ENCODE measurements at places on chromosomes 2 and 18. TPM values are rescaled to one million over a fixed set of nuclear protein-coding genes. Genes with fewer than 3 reads are reported as not detected.

The FAM237A gene
- not detected for total RNA-seq

The SP140L gene
- total RNA-seq = 107 TPM

GRCh38 chr2:150471813-150472510, 15.5 kb downstream of the RND3 start:
- no peak for DNase-seq

- no peak for DNase-seq
These were observed 53.9 kb downstream of the ANKMY1 start for GRCh38 chr2:240503848-240504247.

DNA sequence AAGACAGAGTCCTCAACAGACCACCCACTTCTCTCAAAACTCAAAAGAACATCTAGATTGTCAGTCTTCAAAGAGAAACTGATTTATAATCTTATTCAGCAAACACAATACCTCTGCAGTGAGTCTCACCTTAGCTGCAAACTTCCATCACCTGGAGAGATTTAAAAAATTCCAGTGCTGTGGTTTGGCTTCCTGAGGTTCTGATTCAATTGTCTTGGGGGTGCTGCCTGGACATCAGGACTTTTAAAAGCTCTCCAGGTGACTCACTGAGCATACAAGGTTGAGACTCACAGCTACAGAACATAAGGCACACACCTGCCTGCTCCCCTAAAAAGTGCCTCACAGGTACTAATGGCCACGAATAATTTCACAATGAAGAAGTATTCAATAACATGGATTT, 40.3 kb downstream of the RNF152 start:
- DNase-seq = no peak

The SCYGR7 gene
- total RNA-seq = not detected

GRCh38 chr2:183148955-183149354, 24.7 kb downstream of the NUP35 start:
- DNase-seq = no peak

The CLEC4F gene
- not detected for total RNA-seq

- no peak for DNase-seq
These were observed 2.4 kb upstream of the ARHGEF4 start for GRCh38 chr2:130834091-130834930.

The NEU2 gene
- not detected for total RNA-seq

The TUBA3E gene
- not detected for total RNA-seq

DNA sequence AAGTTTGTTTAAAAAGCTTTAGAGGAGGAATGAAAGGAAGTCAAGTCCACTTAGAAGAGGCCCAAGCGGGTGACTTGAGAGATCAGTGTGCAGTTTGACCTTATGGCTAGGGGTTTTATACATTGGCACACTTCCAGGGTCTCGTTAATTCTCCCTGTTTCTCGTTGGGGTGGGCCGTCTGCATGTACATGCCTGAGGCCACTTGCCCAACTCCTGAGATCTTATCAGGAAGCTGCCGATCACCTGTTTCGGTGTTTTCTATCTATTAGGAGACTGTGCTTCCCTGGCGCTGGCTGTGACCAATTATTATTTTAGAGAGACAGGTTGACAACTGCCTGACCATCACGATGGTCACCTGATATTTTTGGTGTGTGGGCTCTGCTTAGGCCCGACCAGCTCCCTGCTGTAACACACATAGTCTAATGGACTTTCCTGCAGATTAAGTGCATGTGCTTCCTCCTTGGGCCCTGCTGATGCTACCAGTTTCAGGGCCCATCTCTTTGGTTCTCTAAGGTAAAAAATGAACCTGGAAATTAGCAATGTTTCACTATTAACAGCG, 31.0 kb upstream of the MSH6 start:
- DNase-seq = no peak

DNA sequence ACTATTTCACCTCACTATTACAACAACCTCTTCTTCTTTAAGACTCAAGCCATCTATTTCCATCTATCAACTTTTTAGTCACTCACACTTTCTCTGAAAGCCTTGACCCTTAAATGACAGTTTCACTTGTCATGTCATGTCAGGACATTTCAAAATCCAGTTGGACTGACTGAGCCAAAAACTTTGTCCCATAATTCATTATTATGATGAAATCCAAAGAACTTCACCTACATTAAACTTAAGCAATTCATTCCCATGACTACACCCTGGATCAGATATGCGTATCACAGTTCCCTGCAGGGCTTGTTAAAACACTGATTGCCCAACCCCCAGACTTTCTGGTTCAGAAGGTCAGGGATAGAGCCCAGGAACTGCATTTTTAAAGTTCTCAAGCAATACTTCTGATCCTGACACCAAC, 26.5 kb downstream of the LDAH start:
- no peak for DNase-seq

The SLC20A1 gene
- total RNA-seq = 105 TPM

The RAD51AP2 gene
- total RNA-seq = not detected

The ZSWIM2 gene
- not detected for total RNA-seq

DNA sequence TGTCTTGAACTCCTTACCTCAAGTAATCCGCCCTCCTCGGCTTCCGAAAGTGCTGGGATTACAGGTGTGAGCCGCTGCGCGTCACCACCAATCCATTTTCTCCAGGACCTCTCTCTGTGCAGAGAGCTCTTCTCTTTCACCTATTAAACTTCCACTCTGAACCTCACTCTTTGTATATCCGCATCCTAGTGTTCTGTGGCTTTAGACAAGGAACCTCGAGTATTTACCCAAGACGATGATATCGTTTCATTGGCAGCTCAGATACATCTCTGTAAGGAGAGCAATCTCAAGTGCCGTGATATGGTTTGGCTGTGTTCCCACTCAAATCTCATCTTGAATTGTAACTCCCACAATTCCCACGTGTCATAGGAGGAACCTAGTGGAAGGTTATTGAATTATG, 15.1 kb upstream of the WDR33 start:
- no peak for DNase-seq

The MSH6 gene
- total RNA-seq = 86.3 TPM

DNA sequence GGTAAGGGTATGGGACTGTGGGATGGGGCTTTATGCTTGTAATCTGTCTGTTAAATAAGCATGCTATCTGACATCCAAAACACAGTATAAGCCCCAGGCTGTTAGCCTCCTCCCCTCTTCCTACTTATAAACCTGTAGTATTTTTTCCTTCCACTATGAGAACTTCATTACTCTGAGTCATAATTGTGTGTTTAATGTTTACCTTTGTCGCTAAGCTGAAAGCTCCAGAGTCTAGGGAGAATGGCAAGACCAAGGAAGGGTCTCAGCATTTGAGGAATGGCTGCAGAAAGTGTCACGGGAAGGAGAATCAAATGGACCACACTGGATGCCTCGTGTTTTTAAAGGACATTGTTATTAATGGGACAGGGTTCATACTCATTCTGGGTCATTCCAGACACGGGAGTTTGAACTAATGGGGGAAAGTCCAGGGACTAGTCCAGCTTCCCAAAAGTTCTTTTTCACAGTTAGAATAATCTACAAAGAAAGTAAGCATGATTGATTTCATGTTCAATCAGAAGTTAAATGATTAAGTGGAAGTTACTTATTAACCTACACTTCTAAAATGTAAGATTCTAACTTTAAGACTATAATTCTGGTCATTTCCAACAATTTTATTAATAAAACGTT, 292.2 kb downstream of the AFF3 start:
- DNase-seq = no peak

DNA sequence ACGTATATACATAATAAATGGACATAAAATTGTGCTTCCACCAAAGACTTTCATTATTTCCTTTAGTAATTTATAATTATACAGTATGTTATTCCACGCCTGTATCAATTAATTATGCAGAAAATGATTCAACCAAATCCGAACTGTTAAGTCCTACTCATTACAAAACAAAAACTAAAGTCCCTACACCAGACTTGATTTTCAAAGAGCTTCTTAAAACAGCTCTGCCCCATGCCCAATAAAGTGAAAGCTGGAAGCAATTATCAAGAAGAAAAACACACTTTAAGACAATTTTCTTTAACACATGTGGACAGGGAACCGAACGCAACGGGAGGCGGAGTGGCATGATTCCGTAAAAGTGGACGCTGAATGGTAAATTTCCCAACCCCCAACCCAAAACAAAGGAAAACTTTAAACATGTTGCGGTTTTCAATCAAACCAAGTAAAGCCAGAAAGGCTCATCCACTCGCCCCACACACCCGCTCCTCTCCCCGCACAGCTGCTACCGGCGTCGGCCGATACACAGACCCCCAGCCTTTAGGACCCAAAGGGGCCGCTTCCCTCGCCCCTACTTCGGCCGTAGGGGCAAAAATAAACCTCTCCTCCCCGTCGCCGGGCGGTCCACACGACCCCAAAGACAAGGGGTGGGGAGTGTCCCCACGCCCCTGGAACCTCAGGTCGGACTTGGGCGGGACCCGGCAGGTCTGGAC, 705 bp downstream of the YES1 start:
- DNase-seq = no peak

The ASB18 gene
- not detected for total RNA-seq

The UBR3 gene
- total RNA-seq = 23.8 TPM

DNA sequence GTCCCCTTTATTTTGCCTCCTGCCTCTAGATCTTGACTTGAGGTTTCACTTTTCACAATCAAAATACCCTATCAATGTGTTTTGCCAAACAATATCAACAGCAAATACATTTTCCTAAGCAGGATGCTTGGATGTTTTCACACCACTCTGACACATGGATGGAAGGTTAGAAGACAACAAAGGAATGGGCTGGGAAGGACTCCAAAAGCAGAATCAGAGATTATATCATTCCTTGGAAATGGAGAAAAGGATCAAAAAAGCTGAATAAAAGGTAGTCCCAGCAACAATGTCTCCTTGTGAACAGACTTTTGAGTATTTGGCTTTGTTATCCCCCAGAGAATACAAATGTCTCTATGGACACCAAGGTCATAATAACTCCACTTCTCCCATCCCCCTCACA, 170.8 kb downstream of the ETAA1 start:
- no peak for DNase-seq

DNA sequence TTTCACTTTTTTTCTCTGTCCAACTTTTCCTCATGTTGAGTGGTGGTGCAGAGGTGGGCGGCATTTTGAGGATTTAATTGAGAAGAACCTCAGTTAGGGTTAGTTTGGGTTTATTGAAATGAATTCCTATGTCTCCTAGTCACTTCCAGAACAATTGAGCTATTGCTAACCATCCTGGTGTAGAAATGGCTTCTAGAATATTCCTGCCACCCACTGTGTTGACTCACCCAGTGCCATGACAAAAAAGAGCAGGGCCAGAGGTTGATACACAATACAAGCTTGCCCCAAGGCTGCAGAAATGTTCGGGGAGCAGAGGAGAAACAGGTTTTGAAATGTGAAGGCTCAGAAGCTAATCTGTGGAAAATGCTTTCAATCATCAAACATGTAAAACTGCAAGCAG, 167.1 kb upstream of the TRIB2 start:
- no peak for DNase-seq

- DNase-seq = no peak
These were observed 1.9 kb upstream of the TMEFF2 start for GRCh38 chr2:192196421-192197194.

The ST8SIA5 gene
- total RNA-seq = not detected

The UGT1A10 gene
- not detected for total RNA-seq

The CPO gene
- total RNA-seq = not detected

DNA sequence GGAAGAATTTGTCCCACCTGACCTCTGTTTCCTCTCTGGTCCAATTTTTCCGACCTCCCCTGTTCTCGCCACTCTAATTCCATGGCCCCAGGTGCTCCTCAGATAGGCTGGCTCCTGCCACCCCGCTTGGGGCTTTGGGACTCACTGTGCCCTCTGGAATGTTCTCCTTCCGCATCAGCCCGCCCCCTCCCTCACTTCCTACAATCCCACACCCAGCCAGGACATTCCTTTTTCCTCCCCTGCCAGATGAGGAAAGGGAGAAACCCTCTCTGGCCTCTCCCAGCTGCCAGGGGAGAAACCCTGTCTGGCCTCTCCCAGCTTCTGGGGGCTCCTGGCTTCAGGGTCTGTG, 3.1 kb upstream of the OR6B2 start:
- no peak for DNase-seq

The UGT1A4 gene
- not detected for total RNA-seq

DNA sequence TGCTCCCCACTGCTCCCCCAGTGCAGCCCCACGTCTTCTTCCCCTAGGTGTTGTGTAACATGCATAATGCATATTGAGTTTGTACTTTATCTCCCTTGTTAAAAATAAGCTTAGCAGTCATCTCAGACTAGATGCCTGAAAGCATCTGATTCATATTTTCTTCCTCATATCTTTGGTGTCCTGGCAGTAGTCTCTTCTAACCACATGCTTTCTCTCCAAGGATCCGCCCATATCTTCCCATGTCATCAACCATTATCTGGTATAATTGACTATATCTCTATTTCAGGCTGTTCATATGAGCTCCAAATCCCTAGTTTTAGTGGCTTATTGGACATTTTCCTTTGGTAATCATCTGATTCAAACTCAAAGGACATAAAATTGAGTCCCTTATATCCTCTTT, 426.3 kb downstream of the LRP1B start:
- DNase-seq = no peak
